ENCODE measurements at places on chromosomes 16 and 17.

- DNase-seq = no peak
Observed at GRCh38 chr17:15498107-15498506, 30.7 kb upstream of the CDRT4 start.

DNA sequence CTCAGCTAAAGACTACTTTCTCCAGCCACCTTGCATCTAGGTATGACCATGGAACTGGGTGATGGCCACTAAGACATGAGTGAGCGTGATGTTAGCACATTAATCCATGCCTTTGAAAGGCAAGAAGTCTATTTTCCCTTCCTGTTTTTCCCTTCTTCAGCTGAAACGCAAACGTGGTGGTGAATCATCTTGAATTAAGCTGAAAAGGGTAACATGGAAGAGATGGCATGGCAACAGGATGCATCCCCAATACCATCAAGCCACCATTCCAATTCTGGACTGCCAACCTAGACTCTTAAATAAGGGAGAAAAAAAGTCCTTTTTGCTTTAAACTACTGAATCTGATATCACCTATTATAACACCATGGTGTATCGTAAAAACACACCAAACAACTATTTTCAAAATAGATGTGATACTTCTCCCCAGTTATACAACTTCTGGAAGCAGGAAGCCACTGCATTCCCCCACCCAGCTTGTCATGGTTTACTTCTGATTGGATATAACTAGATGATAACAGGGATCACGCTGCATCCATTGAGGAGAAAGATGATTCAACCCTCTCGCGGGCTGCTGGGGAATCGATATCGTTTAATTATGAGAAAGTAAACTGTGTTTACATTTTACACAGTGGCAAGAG is 368.6 kb downstream of the CDH13 start:
- no peak for DNase-seq

DNA sequence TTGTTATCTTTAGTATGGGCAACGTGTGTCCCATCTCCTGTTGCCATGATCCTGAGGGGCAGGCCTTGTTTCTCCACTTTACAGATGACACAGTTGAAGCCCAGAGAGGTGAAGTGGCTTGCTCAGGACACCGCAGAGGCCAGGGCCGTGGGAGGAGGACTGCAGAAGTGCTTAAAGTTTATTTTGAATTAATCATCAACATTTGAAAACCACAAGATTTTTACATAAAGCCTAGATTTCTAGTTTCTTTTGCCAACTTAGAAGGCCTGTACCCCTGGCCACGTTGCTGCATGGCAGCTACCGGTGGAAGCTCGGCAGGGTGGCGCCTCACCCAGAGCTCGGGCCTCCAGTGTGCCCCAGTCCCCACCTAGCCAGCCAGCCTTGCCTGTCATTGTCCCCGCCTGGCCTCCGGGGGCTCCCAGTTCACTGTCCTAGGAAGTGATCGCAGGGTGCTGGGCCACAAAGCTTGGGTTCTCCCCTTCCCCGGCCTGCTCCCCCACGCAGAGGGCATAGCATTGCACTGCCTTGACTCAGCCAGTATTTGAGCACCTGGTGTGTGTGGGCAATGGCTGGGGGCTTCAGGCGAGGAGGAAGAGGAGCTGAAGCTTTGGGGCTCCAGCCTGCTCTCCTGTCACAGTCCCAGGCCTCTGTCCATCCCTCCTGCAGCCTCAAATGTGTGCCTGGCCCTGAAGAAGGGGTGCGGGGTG is 14.8 kb upstream of the ADCY7 start:
- DNase-seq = no peak

GRCh38 chr17:78019367-78019975 is 61.0 kb downstream of the TNRC6C start:
- DNase-seq = no peak

DNA sequence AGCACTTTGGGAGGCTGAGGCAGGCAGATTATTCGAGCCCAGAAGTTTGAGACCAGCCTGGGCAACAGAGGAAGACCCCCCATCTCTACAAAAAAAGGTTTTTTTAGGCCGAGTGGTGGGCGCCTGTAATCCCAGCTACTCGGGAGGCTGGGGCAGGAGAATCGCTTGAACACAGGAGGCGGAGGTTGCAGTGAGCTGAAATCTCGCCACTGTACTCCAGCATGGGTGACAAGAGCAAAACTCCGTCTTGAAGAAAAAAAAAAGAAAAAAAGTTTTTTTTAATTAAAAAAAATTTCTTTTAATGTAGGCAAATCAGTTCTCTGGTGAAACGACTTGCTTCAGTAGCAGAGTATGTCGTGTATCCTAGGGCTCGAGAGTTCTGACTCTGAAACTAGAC is 10.9 kb downstream of the HSD3B7 start:
- DNase-seq = no peak

GRCh38 chr16:65950211-65950610 is 416.3 kb upstream of the CDH5 start:
- DNase-seq = no peak

DNA sequence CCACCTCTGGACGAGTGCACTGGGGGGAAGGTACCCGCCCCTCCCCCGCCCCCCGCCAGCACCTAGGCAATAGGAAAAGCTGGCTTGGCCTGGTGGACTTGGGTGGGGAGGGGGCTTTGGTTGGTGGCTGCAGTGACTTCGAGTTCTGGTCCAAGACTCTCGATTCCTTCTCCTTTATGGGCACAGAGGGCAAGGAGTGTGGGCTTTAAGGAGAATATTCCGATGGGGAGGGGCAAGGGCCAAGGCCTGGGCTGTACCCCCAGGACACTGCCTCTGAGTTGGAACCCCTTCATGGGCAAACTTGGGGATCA is 409 bp downstream of the ACSF2 start:
- no peak for DNase-seq

DNA sequence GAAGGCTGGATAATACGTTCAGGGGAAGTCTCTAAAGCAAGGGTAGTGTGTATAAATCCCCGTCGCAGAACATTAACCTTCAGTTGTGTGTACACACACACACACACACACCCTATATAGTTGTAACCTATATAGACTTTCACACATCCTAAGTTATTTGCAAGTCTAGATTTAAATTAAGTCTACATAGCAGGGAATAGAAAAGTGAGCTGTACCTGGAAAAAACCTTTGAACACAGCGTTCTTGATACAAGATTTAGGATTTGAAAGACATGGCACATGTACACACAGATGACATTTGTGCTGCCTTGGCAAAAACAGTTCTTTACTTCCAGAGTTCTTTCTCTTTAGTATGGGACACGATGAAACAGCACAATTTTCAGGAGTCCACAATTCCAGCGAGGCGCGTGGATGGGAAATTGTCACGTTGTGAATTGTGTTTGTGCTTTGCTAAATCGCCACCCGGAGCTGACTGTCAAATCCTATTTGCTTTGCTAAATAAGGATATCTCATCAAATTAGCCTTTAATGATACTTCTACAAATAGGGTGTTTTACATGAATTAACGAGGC is 233.9 kb downstream of the MRTFB start:
- DNase-seq = no peak

GRCh38 chr17:15651583-15652110 is 32.1 kb upstream of the FBXW10B start:
- DNase-seq = peak; percentile 2

GRCh38 chr16:29688172-29688571 is 9.2 kb downstream of the QPRT start:
- DNase-seq = no peak

- no peak for DNase-seq
Observed at GRCh38 chr16:25256695-25257469, 763 bp downstream of the ZKSCAN2 start.

- DNase-seq = no peak
Observed at GRCh38 chr16:48158296-48158695, 2.5 kb upstream of the ABCC12 start.

DNA sequence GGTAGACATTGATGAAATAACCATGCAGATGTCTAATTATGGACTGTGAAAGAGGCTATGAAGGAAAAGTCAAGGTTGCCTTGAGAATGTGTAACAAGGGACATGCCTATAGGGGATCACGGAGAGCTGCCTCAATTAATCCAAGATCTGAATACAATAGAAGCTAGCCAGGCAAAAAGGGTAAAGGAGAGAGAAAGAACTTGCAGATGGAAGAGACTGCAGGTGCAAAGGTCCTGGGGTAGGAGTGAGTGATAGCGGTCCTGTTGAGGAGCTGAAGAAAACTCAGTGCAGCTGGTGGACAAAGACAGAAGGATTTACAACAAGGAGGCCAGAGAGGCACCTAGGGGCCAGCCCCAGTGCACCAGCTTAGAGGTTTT is 15.9 kb upstream of the TNS4 start:
- no peak for DNase-seq

GRCh38 chr17:6388416-6388815 is 46.5 kb downstream of the AIPL1 start:
- no peak for DNase-seq

DNA sequence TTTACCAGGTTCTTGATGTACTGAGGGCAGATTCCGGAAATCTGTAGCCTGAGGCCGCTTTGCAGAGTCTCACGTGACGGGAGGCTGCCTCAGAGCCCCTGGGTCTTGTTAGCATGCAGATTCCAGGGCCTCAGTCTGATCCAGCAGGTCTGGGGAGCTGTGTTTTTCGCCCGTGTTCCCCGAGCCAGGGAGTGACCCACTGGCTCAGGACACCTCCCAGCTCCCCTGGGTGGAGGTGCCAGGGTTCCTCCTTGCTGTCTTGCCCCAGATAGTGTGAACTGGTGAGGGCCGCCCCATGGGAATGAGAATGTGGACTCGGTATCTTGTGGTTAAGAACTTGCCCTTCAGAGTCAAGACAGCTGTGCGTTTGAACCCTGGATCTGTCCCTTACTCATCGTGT is 98.6 kb downstream of the OR1D5 start:
- DNase-seq = no peak

GRCh38 chr16:84819644-84820304 is at the start of gene CRISPLD2:
Gene CRISPLD2, plus strand, starts transcription at chr16:84819985. Its CDS starts 18,511 bp downstream, at chr16:84838496.
- peak; percentile 92 for DNase-seq

DNA sequence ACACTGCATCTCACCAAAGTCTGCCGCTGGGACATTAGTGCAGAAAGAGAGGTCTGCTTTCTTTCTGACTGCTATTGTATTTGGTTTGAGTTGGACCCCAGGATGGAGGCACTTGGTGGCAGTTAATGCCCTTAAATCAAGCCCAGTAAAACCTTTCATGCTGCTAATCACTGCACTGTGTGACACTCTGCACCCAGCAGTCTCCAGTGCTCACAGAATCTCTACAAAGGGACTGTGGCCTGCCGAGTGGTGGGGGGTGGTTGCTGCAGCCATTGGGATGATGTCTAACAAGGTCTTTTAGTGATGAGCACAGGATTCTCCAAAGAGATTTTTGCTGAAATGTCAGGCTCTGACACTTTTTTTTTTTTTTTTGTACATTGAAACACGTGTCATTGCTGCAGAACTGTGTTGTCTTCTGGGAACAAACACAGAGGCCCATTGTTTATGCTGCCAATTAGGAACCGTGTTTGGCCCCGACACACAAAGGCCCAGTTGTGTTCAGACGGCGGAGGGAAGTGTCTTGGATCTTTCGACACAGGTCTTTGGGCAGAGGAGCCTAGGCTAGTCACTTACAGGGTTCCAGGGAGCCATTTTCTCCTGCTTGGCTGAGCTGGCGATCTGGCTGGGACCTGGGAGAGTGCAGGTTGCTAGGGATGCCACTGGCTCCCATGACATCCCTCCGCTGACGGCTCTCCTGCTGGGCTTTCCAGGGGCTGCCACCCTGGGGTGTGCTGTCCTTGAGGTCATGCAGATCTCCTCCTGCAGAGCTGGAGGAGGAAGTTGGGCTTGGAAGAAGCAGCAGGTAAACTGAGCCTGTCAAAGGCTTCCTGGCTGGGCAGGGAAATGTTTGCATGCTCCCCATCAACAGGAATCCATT is 16.2 kb upstream of the TNRC6C start:
- DNase-seq = no peak

GRCh38 chr17:50770346-50770745 is 3.0 kb upstream of the ANKRD40CL start:
- DNase-seq = no peak

DNA sequence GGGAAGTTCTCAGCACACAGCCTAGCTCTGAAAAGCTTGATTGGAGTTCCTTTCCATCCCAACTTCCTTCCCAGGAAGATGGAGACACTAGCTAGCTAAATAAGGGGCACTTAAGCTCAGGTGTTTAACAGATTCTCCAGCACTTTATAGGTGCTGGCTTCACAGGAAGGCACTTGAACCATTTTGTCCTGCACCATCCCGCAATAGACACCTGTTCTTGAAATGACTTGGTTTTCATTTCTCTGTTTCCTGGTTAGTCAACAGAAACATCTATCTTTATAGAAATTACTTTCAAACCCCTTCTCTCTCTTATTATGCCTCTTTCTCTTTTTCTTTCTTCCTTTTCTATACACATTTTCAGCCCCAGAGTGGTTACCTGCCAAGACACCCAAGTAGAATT is 409.9 kb upstream of the ZFHX3 start:
- DNase-seq = no peak

GRCh38 chr16:268141-269053 is 7.3 kb downstream of the RGS11 start:
- DNase-seq = no peak

Data from naive thymus-derived CD4-positive, alpha-beta T cell (primary cell).